NCI-H526 treated with DMSO at 0.1 percent for 48 hours (cell line): ENCODE measurements at places on chromosomes 3 and 15.

DNA sequence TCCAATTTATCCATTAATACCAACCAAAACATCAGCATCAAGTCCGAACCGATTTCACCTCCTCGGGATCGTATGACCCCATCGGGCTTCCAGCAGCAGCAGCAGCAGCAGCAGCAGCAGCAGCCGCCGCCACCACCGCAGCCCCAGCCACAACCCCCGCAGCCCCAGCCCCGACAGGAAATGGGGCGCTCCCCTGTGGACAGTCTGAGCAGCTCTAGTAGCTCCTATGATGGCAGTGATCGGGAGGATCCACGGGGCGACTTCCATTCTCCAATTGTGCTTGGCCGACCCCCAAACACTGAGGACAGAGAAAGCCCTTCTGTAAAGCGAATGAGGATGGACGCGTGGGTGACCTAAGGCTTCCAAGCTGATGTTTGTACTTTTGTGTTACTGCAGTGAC lies 20.8 kb downstream of the LYSMD4 start:
- no peak for DNase-seq

DNA sequence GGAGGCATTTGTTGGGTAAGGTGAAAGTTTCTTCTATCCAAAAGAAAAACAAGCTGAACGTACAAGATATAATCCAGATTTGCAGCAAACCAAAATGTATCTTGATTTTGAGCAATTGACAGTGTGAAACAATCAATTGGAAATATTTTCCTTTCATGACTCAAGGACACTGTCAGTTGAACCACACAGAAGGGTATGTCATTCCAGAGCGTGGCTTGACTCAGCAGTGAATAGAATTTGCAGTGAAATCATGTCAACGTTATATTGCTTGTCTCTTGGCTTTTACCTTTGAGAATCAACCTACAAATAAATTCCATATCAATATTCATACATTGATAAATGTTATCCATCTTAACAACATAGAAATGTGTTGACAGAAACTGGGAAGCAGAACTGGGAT lies 78.2 kb downstream of the TM2D3 start:
- DNase-seq = no peak

DNA sequence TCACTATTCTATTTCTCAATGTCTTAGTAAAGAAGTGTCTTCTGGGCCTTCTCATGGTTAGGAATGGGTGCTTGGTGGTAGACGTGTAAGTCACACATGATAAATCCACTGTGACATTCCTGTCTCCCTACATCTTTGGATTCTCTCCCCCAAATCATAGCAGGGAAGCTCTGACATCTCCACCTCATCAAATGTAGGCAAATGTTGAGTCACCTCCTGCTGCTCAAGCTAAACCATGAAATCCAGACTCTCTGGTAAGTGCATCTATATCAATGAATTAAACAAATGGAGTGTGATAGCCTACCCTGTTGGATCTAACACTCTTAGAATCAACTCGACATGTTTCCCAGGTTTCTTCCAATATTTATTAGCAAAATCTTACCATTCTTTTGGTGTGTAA lies 42.8 kb upstream of the RPL35A start:
- DNase-seq = no peak

GRCh38 chr3:28615971-28616370 lies 267.3 kb upstream of the AZI2 start:
- DNase-seq = no peak

DNA sequence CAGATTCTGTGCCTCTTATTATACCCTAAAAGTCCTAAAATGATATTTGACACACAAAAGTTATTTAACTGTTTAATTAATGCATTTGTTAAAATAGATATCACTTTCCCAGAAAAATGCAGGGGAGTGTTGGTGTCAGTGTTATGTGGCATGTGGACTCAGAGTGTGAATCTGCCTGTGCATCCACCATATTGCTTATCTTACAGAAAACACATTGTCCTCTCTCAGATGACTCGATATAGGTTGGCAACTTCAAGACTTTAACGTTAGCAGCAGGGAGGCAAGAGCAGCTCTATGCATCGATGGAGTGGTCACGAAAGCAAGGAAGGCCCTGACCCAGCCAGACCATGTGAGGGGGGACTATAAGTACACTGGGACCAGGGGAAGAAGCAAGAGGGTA lies 165.4 kb upstream of the DCBLD2 start:
- no peak for DNase-seq

GRCh38 chr15:27061739-27062138 lies 90.8 kb downstream of the GABRG3 start:
- no peak for DNase-seq

- no peak for DNase-seq
These were observed 4.2 kb downstream of the MAPKBP1 start for GRCh38 chr15:41778521-41778920.

DNA sequence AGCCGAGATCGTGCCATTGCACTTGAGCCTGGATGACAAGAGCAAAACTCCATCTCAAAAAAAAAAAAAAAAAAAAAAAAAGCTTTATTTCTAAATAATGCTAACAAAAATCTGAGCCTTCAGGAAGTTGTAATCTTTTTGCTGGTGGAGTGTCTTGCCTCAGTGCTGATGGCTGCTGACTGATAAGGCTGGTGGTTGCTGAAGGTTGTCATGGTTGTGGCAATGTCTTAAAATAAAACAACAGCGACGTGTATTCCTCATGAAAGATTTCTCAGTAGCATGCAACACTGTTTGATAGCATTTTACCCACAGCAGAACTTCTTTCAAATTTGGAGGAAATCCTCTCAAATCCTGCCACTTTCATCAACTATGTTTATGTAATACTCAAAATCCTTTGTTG lies 77.4 kb upstream of the PTPRG start:
- DNase-seq = no peak

DNA sequence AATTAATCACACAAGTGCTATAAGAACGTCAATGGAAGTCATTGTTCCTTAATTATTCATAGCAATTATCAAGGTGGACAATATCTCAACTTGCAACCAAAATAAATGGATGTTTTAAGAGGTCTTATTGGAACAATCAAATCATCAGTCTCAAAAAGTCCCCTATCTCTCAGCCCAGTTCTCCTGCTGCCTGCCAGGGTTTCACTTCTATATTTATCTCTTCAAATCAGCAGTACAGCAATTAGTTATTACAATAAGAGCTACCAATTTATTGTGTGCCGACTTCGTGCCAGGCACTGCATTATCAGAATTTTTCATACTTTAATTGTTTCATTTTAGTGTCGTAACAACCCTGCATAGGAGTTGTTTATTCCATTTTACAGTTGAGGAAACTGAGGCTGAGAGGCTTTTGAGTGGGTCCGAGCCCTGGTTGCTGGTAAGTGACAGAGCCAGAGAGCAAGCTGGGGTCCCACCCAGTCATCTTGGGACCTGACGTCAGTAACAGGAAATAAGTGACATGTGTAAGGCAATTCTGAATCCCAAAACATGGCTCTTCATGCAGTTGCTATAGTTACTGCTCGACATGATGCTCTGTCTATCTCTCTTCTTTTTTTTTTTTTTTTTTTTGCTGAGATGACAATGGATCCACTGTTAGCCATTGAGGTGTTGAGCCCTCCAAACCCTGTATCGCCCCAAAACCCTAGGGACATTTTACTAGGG lies 8.8 kb upstream of the KCTD6 start:
- DNase-seq = no peak

- no peak for DNase-seq
These were observed 21.2 kb downstream of the CCR8 start for GRCh38 chr3:39350714-39351113.

GRCh38 chr3:58658508-58658907 lies 8.1 kb downstream of the FAM3D start:
- no peak for DNase-seq

- no peak for DNase-seq
These were observed 68.1 kb downstream of the PGPEP1L start for GRCh38 chr15:98939311-98940080.

- DNase-seq = no peak
These were observed 38.2 kb upstream of the HCLS1 start for GRCh38 chr3:121698901-121699300.

DNA sequence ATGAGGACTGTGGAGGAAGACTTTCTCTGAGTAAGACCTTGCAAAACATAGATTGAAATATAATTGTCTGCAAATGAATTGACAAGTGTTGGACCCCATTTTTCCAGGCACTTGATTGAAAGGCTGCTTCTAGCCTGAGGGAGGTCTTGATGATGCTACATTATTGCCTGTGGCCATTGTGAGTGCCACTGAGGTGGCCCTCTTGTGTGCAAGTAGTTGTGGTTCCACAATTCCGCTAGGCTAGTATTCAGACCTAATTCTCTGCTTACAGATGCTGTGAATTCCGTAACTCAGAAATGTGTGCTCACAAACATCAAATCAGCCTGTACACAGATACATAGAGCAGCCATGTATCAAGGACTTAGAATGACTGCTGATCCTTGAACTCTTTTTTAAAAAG lies 34.7 kb downstream of the FNDC3B start:
- DNase-seq = no peak

DNA sequence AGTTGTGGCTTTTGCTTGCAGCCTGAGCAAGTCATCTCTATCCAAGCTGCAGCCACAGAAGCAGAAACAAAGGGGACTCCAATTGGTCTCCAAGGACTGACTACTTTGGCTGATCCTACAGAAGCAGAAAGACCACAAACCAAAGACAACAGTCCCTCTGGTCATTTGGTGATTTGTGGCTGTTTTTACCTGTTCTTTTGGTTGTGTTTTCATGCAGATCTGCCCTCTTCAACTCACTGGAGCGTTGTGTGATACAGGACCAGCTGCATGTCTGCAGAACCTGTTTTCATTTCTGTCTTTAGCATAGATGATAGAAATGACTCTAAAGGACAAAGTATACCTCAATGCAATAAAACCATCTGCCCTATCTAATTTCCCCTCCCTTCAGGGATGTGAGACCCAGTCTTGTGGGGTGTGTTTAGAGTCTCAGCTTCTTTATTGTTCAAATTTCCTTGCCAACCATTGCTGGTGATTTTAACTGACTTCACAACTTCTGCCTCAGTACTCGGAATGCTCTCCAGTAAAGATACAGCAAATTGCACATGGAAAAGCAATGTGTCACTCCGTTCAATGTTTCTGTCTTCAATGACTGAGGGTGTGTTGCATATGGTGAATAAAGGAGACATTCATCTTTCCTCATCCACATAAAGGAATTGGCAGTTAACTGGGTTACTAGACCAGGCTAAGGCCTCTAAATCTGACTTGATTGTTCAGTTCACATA lies 48.9 kb upstream of the SLC7A14 start:
- DNase-seq = no peak

- no peak for DNase-seq
These were observed 48.5 kb downstream of the KATNBL1 start for GRCh38 chr15:34161329-34161963.

DNA sequence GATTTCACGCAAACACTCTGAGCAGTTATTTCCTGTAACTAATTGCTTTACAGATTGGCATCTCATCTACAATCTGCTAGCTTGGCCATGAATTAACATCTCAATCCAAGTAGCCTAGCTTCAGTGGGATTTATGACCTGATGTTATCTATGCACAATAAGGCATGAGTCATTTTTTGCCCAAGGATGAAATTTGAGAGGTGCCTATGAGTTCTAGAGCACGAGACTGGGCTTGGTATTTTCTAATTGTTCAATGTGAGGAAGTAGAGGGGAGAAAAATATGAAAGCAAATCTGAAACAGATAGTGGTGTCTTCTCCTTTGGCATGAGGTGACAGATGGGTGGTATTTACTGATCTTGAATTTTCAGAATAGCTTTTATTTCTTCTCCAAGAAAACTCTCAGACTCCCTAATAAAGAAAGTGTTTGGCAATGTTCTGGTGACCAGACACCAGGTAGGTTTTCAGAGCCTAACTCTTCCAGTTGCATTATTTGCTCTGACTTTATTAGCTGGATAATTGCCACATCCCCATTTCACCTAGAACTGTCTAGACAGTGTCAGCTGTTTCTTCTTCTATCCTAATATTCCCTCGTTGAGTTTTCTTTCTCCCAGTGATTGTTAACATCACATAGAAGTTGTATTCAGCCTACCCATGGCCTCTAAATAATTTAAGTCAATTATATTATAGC lies 301.0 kb upstream of the UMPS start:
- peak; percentile 33 for DNase-seq

- DNase-seq = no peak
These were observed 53.2 kb upstream of the ADPGK start for GRCh38 chr15:72836676-72837330.

GRCh38 chr15:45128971-45129639 lies 574 bp downstream of the DUOXA1 start:
- DNase-seq = no peak

- DNase-seq = no peak
These were observed 214.7 kb downstream of the ATP8B4 start for GRCh38 chr15:49904296-49904695.

DNA sequence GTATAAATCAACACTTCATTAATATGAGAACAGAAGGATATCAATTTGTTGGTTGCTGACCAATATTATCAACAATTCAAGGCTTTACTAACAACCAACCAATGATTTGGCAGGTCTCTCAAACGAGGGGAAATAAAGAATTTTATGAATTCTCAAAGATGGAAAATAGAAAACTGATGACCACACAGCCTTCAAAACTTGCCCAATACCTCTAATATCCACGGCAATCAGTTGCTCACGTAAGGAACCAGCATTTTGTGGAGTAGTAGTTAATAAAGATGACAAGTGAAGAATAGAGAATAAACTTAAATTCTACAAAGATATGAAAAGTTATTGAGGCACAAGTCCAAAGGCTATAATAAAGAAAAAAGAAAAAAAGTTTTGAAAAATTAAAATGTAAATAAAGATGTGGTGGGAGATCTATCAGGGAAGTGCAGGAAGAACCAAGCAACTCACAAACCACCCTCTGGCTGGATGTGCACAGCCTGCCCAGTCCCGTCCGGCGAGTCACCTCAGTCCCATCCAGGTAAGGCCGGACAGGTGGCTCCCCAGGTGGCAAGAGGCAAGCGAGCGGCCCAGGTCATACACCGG lies 808 bp downstream of the GK5 start:
- no peak for DNase-seq

- DNase-seq = no peak
These were observed 1.3 kb downstream of the CHST13 start for GRCh38 chr3:126525091-126525852.

DNA sequence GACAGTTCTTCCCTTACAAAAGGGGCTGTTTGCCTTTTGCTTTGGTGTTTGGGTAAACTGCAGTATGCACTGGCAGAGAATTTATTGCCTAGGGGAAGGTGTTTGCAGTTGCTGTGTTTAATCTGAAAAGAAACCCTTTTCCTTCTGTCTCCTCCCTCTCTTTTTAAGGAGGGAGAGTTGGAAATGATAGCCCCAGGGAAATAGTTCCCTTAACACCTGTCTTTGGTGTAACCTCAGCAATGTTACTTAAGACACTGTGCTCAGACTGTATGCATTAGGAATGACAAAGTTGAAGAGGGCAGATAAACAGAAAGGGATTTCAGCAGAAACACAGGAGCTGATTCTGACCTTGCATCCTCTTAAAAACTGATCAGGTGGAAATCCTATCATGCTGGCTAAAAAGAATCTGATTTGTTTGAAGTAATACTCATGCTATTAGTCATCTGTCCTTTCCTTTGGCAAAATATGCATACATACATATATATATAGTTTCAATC lies 125.4 kb downstream of the TP63 start:
- DNase-seq = no peak

GRCh38 chr3:51568996-51569395 lies 30.5 kb downstream of the RAD54L2 start:
- no peak for DNase-seq
